Sciatic nerve (tissue), 2 donors: ENCODE measurements at places on chromosomes 5 and 9.

DNA sequence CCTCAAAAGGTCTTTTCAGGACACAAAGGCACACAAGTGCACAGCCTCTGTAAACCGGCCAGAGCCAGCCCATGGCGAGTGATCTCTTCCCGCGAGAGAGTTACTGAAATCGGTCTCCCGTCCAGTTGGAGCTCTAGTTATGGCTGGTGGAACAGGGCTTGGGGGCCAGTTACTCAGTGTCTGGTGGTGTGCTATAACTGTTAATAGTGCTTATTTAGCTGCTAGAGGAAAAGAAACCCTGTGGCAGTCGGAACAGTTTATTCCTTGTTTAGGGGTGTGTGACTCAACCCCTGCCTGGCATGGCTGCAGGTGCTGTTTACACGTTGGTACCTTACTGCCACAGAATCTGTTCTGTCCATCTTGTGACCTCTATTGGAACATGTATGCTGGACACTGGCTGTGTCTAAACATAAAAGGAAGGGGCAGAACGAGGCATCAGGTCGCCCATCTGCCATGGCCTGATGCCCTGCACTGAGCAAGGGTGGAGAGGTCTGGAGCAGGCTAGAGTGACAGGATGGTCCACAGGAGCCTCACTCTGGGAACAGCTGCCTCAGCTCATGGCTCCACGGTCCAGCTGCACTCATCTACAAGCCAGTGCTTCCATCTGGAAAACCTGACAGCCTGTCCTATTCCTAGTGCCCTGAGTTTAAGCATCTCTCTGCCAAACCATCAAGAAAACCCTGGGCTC lies 49.6 kb upstream of the SIMC1 start:
- DNase-seq: no peak

GRCh38 chr5:75374394-75374814 lies 37.4 kb downstream of the HMGCR start:
- no peak for DNase-seq

- DNase-seq: no peak
Measured at GRCh38 chr9:22111176-22111953, 102.3 kb upstream of the CDKN2B start.

- DNase-seq: no peak
Measured at GRCh38 chr5:148465381-148466235, 81.8 kb downstream of the FBXO38 start.

GRCh38 chr5:72358925-72359324 lies 38.8 kb downstream of the PTCD2 start:
- DNase-seq: no peak

DNA sequence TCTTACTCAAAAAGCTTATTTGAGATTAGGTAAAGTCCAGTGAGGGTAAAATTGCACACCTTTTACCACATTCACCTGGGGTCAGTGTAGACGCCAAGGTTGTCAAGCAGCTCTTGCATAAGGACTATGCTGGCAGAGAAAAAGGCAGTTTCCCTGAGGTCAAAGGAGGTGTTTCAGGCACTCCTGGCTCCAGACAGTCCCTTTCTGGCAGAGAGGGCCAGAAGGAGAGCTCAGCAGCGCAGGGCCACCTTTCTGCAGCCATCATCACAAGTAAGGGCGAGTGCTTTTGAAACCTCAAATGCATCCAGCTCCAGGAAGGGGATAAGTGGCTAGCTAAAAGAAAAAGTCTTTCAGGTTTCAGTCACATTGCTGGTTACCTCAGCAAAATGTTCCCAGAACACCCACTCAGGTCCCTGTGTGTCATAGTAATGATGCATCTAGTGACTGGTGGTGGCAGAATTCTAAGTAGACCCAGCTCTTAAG lies 16.7 kb upstream of the IL13 start:
- no peak for DNase-seq

GRCh38 chr9:6199596-6199995 lies 16.0 kb upstream of the IL33 start:
- DNase-seq: no peak

GRCh38 chr9:88551546-88552137 lies 16.7 kb downstream of the NXNL2 start:
- DNase-seq: no peak

DNA sequence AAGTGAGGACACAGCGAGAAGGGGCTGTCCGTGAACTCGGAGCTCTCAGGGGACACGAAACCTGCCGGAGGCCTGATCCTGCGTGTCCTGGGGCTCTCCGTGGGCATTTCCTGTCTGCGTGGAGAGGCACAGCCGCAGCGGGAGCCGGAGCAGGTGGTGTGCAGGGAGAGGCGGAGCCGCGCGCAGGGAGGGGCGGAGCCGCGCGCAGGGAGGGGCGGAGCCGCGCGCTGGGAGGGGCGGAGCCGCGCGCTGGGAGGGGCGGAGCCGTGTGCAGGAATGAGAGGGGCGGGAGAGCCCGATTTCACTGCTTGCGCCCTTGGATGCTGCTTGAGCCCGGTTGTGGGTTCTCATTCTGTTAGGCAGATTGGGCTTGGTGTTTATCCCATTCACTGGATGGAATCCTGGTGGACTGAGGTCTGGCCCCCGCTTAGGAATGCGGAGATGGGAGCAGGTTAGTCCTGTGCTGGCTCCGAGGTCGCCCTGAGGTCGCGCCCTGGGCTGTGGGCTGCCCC lies 26.7 kb downstream of the NDUFS6 start:
- DNase-seq: no peak

GRCh38 chr9:131585375-131585774 lies 40.1 kb downstream of the PRRT1B start:
- DNase-seq: no peak

- no peak for DNase-seq
Measured at GRCh38 chr5:73387601-73388305, 60.8 kb downstream of the FOXD1 start.

DNA sequence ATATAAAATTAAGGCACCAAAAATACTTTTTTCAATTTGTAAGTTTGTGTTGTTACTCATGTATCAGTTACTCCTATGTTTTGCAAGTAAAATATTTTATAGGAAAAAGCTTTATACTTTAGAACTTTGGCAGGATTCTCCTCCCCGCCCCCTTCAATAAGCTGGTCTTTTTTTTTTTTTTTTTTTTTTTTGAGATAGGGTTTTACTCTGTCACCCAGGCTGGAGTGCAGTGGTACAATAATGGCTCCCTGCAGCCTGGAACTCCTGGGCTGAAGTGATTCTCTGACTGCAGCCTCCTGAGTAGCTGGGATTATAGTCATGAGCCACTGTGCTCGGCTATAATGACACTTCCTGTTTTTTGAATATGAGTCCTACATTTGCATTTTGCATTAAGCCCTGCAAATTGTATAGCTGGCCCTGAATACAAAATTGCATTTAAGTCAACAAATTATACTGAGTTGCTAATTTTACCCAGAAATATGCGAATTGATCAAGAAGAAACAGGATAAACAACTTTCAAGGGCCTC lies 192.9 kb downstream of the PIK3R1 start:
- DNase-seq: no peak

DNA sequence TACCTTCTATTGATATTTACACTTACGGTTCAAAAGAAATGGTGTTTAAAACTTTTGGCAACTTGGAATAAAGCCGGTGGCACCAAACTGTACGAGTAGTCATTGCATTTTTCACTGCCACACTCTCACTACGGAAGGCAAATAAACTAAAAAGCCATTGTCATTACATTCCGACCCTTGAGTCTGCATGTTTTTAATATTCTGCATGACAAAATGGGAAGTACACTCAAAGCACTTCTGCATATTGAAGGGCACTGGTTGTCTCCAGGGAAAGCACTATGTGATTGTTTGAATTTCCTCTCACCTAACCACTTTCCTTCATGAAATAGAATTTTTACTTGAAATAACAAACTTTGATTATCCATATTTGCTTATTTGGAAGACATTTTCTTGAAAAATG lies 426.3 kb downstream of the CETN3 start:
- DNase-seq: no peak

DNA sequence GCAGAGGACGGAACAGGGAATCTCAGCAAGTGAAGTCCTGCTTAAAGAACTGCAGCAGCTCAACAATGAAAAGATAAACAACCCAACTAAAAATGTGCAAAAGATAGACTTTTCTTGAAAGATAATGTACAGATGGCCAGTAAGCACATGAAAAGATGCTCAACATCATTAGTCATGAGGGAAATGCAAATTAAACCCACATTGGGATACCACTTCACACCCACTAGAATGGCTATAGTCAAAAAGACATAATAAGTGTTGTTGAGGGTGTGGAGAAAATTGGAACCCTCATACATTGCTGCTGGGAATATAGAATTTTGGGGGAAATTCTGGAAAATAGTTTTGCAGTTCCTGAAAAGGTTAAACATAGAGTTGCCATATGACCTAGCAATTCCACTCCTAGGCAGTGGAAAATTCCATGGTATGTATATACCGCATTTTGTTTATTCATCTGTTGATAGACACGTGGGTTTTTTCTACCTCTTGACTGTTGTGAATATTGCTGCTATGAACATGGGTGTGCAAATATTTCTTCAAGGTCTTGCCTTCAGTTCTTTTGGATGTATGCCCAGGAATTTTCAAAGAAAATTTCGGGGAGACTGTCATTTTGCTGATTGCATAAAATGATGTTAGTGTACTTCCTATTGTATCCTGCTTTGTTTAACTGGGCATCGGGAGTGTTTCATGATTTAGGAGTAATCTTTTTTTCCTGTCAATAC lies 7.2 kb downstream of the CNOT8 start:
- DNase-seq: no peak

- DNase-seq: no peak
Measured at GRCh38 chr5:64789457-64789856, 20.7 kb downstream of the CWC27 start.

DNA sequence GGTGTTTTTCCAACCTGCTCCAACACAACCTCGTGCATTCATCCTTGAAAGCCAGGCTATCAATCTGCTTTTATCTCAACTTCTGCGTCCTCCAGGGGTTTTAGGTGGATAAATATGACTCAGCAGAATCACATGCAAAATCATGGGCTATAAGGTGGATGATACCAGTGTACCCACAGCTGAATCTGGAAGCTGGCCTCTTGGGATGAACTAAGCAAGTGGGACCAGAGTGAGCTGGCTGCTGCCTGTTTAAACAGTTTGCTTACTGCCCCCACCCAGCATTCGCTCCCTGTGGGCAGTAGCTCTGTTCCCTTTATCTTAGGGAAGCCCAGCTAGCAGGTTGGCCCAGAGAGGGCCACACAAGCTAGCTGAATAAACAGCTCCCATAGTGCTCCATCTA lies 194.0 kb downstream of the CRB2 start:
- no peak for DNase-seq

DNA sequence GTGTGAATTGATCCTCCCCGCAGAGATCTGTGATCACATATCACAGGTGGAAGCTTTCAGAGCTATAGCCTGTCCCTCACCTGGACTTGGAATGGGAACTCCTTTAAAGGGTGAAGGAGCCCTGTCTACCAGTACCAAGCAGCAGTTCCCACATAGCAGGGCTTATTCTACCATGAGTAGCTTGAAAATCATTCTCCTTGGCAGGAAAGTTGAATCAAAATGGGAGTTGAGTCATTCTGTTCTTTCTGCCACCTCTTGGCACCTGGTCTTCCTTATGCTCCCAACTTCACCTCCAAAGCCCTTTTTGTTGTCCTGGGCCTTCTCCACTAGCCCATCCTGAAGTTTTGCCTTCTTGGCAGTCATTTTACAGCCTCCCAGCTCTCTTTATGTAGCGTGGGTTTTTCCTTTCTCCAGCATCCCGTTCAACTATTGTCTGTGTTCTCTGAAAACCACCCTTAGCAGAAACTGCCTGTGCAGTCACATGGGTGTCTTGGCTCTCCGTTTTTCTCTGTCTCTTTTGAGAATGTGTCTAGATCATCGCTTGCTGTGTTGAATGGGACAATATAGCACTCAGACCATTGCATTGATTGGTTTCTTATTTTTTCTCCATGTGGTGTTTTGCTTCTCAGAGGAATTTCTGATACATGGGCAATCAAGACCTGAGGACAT lies 222.2 kb downstream of the AOPEP start:
- DNase-seq: no peak

DNA sequence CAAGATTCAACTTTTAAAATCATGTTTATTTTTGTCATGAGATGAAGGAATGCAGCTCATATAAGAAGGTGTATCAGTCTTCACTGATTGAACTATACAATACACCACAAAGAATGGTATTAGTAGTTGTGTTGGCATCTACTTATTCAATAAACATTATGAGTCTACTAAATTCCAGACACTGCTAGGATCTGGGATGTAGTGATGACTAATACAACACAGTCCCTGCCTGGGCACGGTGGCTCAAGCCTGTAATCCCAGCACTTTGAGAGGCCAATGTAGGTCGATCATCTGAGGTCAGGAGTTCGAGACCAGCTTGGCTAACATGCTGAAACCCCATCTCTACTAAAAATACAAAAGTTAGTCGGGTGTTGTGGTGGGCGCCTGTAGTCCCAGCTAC lies 171.4 kb upstream of the NFIB start:
- DNase-seq: no peak

- no peak for DNase-seq
Measured at GRCh38 chr5:181127907-181128626, 2.9 kb downstream of the OR2V1 start.

- no peak for DNase-seq
Measured at GRCh38 chr9:78882481-78882880, 585.6 kb downstream of the PSAT1 start.

- DNase-seq: no peak
Measured at GRCh38 chr5:8396756-8397155, 527.8 kb downstream of the MTRR start.

GRCh38 chr9:134066913-134067851 lies 644 bp downstream of the BRD3 start:
- peak; percentile 69 for DNase-seq

GRCh38 chr9:17588395-17588794 lies 9.5 kb downstream of the SH3GL2 start:
- no peak for DNase-seq

DNA sequence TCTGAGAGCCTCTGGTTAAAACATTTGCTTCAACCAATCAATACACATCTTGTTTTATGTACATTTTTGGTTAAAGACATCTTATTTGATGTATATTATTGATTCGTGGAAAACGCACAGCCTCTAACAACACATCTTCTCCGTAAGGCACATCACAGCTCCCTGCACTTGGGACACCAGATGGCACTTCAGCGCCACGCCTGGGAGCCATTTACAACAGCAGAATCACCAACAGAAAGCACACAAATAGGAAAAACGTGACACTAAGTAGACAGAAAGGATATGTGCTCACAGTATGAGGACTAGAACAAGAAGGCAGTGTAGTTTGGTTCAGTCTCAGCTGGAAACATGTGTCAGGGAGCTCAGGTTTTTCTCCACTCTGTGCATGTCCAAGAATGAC lies 199.7 kb downstream of the ROR2 start:
- no peak for DNase-seq
